Activated naive CD4-positive, alpha-beta T cell (primary cell): ENCODE measurements at places on chromosomes 12 and 14.

DNA sequence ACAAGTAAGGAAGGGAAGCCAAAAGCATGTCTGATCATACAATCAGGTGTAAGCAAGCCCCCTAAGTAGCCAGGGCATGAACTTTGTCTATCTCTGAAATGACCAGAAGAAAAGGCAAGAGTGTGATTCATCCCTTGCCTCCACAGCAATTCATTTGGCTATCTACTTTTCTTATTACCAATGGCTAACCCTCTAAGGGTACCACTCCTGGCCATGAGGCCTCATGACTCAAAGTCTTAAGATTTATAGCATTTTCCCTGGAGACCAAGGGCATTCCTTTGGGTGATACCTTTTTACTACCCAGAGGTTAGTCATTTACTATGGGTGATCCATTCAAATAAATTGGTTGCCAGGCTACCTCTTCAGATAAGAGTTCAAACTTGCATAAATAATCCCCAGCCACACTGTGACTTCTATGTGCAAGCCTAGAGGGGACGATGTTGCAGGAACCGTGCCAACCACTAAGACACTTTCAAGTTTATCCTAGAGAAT lies 1.5 kb upstream of the LGALS3 start:
- DNase-seq = no peak

DNA sequence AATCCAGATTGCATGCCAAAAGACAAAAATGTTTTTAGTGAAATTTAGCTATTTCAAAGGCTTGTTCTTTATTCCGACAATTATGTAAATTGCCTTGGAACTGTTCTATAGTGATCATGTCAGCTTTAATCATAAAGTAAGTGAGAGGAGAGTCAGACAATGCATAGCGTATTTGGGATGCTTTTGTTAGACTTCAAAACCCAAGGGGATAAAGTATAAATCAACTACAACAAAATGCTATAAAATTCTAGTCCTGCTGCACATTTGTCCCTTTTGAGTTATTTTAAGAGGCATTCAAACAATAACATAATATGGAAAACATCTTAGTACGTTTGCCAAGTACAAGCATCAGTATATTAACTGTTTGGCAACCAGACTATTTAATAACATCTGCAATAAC lies 11.3 kb downstream of the RTRAF start:
- DNase-seq = no peak

- no peak for DNase-seq
Observed at GRCh38 chr12:32964981-32965585, 68.5 kb upstream of the PKP2 start.

- DNase-seq = peak; percentile 14
Observed at GRCh38 chr12:26853303-26854030, 20.5 kb upstream of the ITPR2 start.

- DNase-seq = no peak
Observed at GRCh38 chr12:46872135-46872534, 46.3 kb upstream of the SLC38A4 start.
